ENCODE measurements at places on chromosomes 5 and 9. TPM values are rescaled to one million over a fixed set of nuclear protein-coding genes. Genes with fewer than 3 reads are reported as not detected.

Gene NCS1
- 5.7 TPM for total RNA-seq

Gene PHF24
- total RNA-seq, result 0.66 TPM

Gene PDE6A
- not detected for total RNA-seq

Gene DRD1
- total RNA-seq, result 0.21 TPM

Gene CDH9
- total RNA-seq, result not detected

Gene GSN
- 4,797 TPM for total RNA-seq

Gene CDC14B
- 25.9 TPM for total RNA-seq

Gene OLFML2A
- total RNA-seq, result 328 TPM

Gene LVRN
- 10.6 TPM for total RNA-seq
